ENCODE measurements at places on chromosomes 4 and X.

DNA sequence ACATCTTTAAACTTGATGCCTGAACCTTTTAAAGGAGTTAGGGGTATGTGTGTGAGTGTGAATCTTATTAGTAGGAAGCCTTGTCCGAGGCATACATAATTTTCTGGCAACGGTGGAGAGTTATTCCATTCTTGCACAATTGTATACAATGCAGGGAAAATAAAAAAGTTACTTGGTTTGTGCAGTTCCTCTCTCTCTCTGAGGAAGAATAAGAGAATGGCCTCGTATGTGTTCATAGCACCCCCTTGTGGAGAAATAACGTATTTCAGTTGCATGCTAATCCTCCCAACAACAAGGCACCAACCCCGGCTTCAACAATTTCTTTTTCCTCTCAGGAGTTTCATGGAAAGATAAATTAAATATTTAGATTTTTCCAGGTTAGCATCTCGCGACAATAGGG, 33.7 kb upstream of the FGF13 start:
- DNase-seq, result no peak

- no peak for DNase-seq
Observed at GRCh38 chr4:69066945-69067344, 29.3 kb upstream of the UGT2B7 start.

DNA sequence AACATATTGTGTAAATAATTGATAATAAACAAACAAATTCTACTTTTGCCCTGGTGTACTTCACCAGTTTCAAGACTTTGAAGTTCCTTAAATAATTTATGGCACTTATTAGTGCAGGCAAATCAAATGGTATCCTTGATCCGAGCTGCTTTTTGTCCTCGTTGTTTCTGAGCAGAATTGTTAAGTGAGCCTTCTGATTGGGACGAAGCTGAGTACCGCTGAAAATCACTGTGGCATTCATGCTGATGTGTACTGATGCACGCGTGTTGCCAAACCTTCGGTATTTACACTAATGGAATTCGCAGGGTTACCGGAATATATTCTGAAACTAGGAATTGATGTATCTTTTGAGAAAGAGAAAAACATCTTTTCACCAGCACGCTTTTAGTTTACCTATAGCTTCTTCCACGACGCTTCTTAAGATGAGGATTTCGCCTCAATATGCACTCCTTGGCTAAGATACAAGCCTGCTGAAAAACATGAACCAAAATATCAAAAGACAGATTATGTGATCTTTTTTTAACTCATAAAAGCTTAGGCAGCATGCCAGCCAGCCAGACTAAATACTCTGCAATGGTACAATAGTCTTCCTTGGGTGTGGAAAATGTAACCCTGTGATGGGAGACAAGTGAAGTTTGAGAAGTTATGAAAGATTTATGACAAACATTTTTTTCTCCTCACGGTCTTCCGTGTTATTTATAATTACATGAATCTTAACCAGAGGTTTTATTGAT, 48.9 kb upstream of the TENM3 start:
- DNase-seq, result no peak

DNA sequence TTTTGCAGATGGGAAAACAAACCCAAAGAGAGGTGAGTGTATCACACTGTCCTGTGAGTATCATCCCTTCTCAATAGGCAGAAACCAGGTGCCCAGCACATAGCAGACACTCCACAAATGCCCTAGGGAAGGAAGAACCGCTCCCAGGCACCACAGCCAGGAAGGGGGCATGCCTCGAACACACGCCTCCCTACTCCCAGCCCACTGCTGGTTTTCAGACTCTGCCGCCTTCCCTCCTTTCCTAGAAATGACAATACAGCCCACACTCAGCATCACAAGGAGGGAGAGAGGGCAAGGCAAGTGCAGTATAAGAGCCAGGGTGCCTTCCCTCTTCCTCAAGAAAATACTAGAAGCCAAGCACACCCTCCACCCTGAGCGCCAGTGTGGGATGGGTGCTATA, 16.2 kb downstream of the JAKMIP1 start:
- DNase-seq, result no peak

Data from NCI-H2171 (cell line).